ENCODE measurements at places on chromosomes 13 and 19.

DNA sequence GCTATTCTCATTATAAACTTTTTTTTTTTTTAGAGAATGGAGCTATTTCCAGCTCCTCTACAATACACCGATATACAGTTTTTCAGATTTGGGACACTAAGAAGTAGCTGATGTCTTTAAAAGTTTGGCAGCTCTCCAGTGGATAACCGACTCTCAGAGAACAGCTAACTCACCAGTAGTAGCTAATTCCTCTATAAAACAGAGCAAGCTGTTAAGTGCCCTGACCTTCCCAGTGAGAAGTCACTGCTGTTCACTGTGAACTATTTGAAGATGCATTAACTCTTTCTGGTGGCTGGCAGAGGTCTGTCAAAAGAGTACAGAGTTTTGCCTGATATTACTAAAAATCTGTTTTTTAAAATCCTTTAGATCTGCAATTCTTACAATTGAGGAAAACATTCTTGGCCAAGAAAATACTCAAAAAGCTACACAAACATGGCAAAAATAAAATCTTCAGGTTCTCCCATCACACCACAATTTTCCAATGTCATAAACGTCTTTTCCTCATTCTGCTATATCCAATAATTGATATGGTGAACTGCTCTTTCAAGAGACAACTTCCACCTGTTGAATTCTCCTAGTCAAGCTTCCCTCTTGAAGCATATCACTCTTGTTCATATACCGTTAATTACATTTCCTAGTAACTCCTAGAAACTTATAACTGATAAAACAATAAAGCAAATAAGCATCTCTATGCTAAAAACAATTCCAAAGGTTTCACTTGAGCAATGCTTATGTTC lies 44.2 kb downstream of the TBC1D4 start:
- DNase-seq, result no peak

DNA sequence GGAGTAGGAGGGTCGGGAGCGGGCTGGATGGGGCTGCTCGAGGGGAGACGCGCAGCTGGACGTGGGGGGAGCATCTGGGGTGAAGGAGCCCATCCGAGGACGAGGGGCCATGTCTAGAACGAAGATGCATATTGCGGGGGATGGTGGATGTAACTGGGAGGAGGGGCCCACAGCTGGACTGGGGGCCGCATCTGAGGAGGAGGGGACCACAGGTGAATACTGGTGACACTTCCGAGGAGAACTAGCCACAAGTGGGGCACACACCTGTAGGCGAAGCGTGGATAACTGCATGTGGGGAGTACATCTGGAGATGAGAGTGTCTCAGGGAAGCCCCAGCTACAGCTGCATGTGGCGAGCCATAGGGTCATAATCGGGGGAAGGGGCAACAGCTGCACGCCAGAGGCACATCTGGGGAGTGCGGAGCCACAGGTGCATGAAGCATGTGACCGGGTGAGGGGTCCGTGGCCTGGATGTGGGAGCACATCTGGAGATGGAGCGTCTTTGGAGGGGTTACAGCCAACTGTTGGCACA lies 402 bp downstream of the ZSWIM9 start:
- no peak for DNase-seq

GRCh38 chr13:106963151-106963550 lies 395.2 kb upstream of the ARGLU1 start:
- DNase-seq, result no peak

GRCh38 chr19:21128901-21129698 lies 12.7 kb upstream of the ZNF431 start:
- DNase-seq, result no peak

- no peak for DNase-seq
These were observed 15.8 kb upstream of the SPRYD7 start for GRCh38 chr13:49951754-49952535.

DNA sequence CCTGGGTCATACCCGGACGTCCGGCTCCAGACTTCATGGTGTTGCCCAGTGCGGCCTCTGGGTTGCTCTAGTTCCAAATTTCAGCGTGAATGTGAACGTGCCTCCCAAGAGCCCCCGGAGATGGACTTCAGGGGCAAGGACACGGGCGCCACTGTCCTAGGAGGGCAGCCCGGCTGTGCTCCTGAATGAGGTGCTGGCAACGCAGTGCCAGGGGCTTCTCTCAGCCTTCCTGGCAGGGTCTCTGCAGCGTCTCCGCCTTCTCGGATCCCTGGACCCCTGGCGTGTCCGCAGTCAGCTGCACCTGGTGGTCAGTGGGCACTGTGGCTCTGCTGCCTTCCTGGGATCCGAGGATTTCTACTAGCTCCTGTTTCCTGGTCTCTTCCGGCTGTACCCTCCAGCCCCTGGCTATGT lies 101.7 kb upstream of the MCF2L start:
- no peak for DNase-seq

DNA sequence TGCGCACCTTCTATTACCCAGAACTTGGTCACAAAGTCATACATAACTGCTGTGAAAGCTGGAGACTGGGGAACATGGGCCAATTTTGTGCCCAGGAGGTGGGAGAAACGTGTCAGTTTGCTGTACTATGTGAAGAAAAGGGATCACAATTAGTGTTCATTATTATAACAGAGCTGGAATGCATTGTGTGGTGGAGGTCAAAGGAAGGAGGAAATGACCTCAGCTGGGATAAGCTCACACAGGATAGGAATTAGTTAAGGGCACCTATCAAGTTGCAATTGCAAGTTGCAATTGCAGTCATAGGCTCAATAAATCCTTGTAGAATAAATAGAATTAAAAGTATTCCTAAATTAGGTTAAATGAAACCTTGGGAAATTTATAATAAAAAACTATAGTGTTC lies 103.9 kb upstream of the OBI1 start:
- DNase-seq, result no peak

DNA sequence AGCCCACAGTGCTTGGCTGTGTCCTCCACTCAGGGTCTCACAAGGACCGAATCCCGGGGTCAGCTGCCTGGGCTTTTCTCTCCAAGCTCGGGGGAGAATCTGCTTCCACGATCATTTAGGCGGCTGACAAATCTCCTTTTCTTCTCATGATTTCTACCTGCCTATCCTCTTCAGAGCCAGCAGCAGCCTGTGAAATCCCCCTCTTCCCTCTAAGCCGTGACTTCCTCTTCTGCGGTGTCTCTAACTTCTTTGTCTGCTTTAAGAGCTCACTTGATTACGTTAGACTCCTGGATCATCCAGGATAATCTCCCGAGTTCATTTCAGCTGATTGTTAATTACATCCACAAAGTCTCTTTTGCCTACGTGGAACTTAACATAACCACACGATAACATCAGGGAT lies 22.5 kb upstream of the ZNF845 start:
- no peak for DNase-seq

DNA sequence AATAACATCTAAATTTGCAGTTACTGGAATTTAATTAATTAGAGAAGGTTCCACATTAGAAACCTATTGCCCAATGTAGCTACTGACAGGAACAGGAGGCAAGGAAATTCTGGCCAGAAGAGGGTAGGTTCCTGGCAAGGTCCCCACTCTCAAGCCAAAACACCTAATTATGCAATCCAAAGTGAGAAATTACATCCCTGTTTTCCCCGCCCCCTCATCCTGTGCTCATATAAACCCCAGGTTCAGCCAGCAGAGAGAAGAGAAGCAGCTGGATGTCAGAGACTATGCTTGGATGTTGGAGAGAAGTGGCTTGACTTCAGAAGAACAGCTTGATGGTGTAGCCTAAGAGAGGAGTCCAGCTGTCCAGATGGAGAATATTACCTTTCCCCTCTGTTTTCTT lies 951.3 kb upstream of the PRR20A start:
- no peak for DNase-seq

DNA sequence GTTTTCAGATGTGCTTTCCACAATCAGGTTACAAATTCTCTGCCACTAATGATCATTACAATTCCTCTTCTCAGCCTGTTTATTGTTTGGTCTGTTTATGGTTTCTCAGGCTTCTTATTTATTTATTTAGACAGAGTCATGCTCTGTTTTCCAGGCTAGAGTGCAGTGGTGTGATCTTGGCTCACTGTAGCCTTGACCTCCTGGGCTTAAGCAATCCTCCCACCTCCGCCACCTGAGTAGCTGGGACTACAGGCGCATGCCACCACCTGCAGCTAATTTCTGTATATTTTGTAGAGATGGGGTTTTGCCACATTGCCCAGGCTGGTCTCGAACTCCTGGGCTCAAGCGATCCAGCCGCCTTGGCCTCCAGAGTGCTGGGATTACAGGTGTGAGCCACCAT lies 2.1 kb upstream of the ZSCAN5A start:
- DNase-seq, result no peak

- DNase-seq, result no peak
These were observed 897 bp downstream of the C19orf33 start for GRCh38 chr19:38304866-38305429.

- peak; percentile 60 for DNase-seq
These were observed 28.5 kb downstream of the MED4 start for GRCh38 chr13:48066310-48066989.

DNA sequence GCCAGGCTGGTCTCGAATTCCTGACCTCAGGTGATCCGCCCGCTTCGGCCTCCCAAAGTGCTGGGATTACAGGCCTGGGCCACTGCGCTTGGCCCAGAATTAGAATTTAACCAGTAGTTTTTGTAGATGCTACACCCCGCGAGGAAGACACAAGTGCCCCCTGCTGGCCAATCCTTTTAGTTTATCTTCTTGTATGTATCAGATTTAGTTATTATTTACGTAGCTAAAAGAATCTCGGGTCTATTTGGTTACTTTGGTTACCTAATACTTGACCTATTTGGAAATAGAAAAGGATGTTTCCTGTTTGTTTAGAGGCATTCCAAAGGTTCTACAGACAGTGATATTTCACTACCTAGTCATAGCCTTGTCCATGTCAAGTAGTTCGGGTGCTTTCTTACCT lies 22.0 kb downstream of the MUC16 start:
- peak; percentile 13 for DNase-seq

GRCh38 chr19:40358773-40359172 lies 10.3 kb downstream of the PLD3 start:
- no peak for DNase-seq

DNA sequence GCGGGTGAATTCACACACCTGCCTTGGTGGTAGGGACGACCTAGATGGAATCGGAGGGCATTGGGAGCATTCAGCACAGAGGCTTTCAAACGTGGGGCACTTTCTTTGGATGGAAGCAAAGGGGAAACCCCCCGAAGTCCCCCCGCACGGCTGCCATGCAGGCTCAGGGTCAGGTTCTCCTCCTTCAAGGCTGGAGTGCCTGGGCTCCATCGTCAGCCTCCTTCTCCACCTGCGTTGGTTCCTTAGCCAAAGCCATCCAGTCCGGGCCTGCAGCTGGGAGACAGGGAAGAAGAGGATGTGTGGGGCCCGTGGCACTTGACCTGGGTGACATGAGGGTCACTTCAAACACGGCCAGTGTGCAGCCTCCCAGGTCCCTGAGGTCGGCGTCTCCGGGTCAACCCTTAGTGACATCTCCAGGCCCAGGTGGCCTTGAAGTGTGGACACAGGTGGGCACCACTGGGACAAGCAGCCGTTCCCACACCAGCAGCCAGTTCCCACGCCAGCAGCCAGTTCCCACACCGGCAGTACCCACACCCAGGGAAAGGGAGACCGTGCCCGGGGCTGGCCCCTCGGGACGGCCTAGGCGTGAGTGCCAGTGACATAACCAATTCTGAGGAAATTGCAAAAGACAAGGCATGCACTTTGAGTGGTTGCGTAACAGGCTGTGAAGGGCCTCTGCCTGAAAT lies 116.0 kb downstream of the SOX1 start:
- DNase-seq, result no peak

DNA sequence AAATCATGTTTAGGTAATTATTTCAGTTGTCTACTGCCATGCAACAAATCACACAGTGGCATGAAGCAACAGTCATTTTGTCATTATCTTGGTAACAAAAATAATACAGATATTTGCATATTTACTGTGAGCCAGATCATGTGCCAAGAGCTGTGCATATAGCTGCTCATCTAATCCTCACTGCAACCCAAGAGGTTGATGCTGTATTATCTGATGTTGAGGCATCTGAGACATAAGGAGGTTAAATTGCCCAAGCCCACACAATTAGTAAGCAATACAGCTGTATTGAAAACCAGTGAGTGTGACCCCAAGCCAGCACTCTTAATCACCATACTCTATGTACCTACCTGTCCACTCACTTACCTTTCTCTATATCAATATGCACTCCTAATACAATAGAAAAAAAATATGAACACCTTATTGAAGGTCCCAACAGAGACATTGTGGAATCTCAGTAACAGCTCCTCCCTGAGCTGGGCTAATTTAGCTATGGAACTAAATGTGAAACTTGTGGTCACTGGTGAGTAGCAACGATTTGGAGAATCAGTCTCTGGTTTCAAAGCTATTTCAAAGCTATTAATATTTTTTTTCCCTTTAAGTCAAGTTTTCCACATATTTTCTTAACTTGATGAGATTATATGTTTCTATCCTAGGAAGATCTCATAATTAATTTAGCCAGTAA lies 185.2 kb downstream of the KLF12 start:
- DNase-seq, result no peak

GRCh38 chr13:75760131-75761021 lies 124.2 kb downstream of the LMO7 start:
- DNase-seq, result peak; percentile 15

DNA sequence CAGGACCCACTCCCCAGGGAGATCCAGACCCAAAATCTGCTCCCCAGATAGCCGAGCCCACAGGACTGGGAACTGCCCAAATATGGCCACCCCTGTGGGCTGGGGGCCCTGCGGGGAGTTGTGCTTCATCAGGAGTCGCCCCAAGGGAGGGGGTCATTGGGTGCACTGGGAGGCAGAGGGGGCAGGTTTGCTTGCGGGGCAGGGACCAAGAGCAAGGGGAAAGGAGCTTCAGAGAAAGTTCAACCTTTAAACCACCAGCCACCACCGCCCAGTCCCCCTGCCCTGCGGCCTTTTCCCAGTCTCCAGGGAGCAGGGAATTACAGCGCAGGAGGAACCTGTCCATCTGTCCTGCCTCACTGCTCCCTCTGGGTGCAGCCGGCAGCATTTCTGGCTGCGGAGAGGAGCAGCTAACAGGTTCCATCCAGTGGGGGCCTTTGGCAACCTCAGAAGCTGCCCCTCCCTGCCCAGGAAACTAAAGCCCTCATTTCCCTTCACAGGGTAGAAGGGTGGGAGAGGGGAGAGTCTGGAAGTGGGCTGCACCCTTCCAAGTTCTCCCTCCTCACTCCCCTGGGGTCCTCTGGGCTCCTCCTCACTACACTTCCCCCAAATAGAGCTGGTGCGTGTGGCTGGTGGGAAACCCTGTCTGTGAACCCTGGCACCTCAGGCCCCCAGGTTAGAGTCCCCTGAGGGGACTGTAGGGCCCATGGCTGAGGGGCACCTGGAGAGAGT lies 13.8 kb upstream of the ASF1B start:
- DNase-seq, result peak; percentile 26

- no peak for DNase-seq
These were observed 487.8 kb downstream of the KCTD12 start for GRCh38 chr13:76398425-76398824.

GRCh38 chr19:41401483-41401882 lies 3.9 kb downstream of the BCKDHA start:
- DNase-seq, result no peak

GRCh38 chr19:11324748-11325389 lies 14.6 kb downstream of the RAB3D start:
- DNase-seq, result no peak

Measured in activated CD4-positive, alpha-beta memory T cell treated with anti-CD3 and anti-CD28 coated beads for 36 hours (primary cell).